ENCODE measurements at places on chromosomes 2 and 18. TPM values are rescaled to one million over a fixed set of nuclear protein-coding genes. Genes with fewer than 3 reads are reported as not detected.

DNA sequence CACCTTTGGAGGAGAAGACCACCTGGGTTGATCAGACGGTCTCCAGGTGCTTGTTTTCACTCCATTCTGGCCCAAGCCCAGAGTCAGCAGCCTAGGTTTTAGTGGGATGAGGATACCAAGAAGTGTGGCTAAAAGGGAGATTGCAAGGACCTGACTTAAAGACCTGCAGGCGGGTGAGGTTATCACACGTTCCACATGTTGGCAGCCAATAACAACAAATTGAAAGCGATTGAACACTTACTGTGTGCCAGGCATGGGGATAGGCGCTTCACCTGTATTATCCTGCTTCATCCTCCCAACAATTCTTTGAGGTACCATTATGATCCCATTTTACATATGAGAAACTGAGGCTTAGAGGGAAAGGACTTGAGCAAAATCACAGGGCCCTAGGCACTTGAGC lies 5.0 kb downstream of the ARL4C start:
- no peak for DNase-seq

DNA sequence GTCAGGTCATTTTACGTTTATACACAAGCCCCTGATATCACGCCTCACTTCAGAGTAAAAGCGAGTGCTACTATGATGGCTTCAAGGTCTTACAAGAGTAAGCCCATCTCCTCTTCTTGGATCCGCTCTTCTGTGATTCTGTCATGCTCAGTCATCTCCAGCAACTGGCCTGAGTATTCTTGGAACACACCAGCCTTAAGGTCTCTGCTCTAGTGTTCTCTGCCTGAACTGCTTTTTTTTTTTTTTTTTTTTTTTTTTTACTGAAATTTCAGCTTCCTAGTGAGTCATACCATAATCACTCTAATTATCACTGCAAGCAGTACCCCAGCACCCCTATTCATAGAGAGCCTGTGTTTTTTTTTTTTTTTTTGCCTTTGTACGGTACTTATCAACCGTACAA lies 1228.9 kb downstream of the CNTNAP5 start:
- no peak for DNase-seq

DNA sequence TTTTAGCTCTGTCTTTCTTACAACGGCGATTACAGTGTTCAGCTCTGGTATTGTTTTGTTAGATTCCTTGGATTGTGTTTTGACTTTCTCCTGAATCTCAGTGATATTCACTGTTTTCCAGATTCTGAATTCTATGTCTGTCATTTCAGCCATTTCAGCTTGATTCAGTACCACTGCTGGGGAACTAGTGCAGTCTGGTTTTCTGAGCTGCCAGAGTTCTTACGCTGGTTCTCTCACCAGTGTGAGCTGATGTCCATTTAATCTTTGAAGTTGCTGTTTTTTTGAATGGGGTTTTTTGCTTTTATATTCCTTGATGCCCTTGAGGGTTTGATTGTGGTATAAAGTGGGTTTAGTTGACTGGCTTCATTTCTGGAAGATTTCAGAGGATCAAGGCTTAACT lies 37.4 kb upstream of the THUMPD2 start:
- no peak for DNase-seq

DNA sequence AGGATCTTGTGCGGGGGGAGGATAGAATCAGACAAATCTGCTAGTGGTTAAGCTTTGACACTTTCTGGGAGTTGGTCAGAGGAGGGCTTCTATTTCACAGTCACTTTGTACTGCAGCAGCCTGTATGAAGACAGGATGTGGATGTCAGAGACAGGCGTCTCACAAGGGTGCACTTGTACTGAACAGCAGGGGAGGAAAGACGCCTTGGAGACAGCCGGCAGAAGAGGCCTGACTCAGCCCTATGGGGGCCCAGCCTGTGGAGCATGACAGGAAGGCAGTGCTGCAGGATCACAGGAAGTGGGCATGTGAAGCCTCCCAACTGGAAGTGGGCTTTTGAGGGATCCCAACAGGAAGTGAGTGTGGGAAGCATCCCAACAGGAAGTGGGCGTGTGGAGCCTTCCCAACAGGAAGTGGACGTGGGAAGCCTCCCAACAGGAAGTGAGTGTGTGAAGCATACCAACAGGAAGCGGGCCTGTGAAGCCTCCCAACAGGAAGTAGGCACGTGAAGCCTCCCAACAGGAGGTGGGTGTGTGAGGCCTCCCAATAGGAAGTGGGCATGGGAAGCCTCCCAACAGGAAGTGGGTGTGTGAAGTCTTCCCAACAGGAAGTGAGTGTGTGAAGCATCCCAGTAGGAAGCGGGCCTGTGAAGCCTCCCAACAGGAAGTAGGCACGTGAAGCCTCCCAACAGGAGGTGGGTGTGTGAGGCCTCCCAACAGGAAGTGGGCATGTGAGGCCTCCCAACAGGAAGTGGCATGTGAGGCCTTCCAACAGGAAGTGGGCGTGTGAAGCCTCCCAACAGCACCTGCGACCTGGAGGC lies 212.3 kb downstream of the SNTG2 start:
- no peak for DNase-seq

DNA sequence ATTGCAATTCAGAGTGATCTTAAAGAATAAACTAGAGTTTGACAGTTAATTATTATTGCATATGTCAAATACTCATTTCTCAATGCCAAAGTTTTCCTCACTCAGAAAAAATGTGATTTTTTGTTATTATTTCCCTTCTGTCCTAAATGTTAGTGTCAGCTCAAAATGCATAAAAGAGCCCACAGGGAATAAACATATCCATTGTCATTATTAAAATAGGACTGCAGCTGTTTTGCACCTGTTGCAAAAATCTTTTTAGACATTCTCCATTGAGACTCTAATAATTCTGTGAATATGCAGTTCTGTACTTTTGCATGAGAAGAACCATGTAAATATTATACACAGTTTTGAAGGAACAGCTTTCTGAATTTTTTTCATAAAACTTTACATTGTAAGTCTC lies 540.0 kb upstream of the SLC39A10 start:
- no peak for DNase-seq

- DNase-seq, result no peak
These were observed 160.9 kb downstream of the DYSF start for GRCh38 chr2:71613953-71614925.

IL36A gene
- not detected for total RNA-seq

SMYD5 gene
- total RNA-seq, result 20.5 TPM

Data from heart left ventricle (tissue), 16 donors.